ENCODE measurements at places on chromosomes 3 and 15.
A peak's percentile ranks its signal among the peaks of the same experiment; 100 is the strongest.

- no peak for DNase-seq
These were observed 83.1 kb downstream of the SST start for GRCh38 chr3:187587076-187587475.

GRCh38 chr15:38128341-38128781 lies 124.3 kb upstream of the SPRED1 start:
- DNase-seq, result no peak

GRCh38 chr15:45326741-45327140 lies 51.6 kb downstream of the GATM start:
- no peak for DNase-seq

- DNase-seq, result no peak
These were observed 29.1 kb downstream of the MKRN2 start for GRCh38 chr3:12585970-12586369.

- DNase-seq, result no peak
These were observed 1.7 kb upstream of the MAP1A start for GRCh38 chr15:43515741-43516140.

GRCh38 chr3:42118762-42119361 lies 27.7 kb downstream of the TRAK1 start:
- no peak for DNase-seq

DNA sequence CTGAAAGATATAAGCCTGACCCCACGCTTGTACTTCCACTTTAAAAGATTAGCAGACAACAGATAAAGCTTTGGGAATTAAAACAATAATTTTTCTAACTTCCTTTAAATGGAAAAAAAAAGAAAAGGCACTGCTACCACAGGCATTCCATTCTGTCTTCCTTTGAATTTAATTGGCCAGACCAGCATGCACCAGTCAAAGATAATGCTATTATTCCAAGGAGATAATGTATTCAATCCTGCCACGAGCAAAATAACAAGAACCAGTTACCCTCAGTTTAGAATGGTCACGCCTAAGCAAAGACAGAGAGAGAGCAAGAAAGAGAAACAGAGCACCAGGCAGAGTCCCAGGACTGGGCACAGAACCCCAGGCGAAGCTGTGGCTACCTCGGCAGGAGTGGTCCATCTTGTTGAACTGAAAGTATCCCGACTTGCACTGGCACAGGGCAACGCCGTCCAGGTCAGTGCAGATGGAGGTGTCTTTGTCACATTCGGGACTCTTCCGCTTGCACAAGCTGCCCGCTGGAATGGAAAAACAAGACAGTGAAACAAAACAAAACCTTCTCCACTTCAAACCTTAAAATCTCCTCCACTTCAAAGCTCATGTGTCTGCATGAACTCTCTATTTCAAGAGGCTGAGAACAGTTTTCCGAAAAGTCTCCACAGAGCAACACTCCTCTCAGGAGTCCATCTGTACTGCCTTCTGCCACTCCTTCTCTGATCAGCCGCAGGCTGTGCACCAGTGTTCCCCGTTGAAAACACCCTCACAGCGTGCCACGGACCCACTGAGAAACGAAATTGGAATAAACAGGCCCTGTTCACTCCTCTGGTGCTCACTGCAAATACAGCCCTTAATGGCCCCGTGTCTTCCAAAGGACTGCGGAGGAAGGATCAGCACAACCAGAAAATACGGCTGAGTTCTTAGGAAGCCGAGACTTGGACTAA lies 58.2 kb downstream of the HEG1 start:
- DNase-seq, result no peak

DNA sequence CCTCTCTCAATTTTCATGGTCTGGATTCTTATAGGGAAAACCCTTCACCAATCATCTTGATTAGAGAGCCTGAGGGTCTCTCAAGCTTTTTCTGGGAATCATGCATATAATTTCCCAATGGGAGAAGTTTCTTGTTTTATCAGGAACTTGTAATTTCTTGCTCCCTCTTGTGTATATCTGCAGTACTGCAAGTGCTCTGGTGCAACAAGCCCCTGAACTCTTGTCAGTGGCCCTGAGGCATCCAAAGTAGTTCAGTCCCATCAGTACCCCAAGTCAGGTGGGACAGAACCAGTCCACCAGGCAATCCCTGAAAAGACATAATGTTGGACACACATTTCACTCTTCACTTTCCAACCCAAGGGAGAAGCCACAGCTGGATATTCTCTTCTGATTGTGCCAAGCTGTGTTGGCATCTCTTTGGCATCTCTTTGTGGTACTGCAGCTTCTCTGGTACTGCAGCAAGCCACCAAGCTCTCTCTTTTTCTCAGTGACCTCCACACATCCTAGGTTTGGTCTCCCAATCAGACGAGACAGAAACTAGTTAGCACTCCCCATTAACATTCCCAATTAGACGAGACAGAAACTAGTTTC lies 214.5 kb downstream of the ZIC4 start:
- peak; percentile 59 for DNase-seq

- no peak for DNase-seq
These were observed 88.4 kb upstream of the PLSCR4 start for GRCh38 chr3:146339349-146339748.

DNA sequence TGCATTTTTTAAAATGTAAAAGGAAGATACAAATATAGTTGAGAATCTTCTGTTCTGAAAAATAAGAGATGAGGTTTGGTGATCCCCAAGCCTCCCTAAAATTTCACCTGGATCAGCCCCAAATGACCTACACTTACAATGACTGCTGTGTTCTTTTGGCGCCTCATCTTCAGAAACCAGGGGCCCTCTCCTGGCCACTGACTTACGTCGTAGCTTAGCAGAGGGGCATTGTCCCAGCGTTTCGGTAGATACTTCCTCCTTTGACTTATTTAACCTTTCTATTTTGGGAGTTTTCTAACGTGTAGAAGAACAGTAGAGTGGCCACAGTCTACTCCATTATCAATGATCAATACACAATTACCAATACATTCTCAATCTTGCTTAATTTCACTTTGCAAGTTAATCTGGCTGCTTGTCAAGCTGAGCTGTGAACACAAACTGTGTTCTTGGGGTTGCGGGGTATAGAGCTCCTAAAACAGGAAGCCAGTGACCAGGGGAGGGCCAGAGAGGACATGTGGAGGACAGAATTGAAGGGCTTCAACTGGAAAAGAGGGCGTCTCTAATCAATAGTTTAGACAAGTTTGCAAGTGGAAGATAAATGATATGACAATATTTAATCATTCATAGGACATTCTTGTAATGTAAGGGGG lies 419.5 kb downstream of the LPP start:
- DNase-seq, result no peak

- DNase-seq, result no peak
These were observed 62.4 kb downstream of the SUCLG2 start for GRCh38 chr3:67592057-67592456.

DNA sequence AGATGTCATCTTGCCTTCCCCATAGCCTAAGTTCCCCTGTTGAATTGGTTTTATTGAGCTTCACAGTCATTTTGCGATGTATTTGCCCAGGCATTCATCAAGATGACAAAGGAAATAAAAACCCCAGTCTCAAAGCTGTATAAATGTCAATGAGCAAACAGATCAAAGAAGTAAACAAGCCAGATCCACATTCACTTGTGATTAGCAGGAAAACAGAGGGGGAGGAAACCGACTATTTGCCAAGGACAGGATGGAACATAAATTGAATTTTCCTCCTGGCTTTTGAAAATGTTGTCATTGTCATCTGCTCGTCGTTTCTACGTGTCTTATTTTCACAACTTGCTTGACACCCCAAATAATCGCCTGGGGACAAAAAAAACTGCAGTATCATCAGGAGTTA lies 83.5 kb downstream of the SV2B start:
- no peak for DNase-seq

DNA sequence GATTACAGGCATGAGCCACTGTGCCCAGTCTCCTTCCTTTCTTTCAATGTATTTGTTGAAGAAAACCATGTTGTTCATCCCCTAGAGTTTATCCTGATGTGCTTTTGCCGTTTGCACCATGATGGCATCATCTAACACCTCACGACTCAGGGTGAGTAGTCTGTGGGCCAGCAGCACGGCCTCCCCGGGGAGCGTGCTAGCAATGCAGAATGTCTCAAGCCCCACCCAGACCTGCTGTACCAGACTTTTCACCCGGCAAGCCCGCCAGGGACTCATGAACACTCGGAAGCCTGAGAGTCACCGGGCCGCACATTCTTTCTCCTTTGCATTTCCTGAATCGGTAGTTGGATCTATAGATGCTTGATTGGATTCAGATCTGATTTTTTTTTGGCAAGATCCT lies 64.6 kb downstream of the RPN1 start:
- DNase-seq, result no peak
